ENCODE measurements at places on chromosomes 2 and 18.

- DNase-seq, result no peak
Observed at GRCh38 chr2:190469771-190470170, 61.6 kb downstream of the MFSD6 start.

DNA sequence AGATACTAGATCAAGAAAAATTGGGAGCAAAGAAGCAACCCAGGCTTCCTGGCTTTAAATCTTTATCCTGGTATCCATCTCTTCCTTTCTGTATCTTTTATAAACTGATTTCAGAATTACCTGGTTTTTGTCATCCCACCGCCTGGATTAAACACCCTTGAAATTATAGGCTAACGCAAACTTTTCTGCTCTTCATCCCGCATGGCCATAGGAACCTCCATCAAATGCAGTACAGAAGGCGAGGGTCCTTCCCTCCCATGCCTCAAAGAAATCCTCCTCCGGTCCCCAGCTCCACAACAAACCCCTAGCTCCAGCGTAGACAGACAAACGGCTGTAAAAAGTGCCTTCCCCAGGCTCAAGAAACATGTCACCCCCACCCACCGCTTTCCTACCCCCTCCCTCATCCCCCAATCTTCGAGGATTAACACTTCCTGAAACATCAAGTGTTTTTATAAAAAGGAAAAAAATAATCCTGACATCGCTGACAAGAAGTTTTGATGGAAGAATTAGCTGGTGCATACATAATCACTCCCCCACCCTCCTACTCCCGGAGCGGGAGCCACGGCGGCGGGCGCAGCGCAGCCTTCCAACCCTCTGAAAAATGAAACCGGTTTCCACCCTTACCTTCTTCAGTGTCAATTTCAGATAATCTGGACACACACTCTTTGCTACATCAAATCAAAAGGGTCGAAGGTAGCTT is 7.6 kb downstream of the DLX1 start:
- DNase-seq, result no peak

- no peak for DNase-seq
Observed at GRCh38 chr2:217971166-217971565, 31.6 kb downstream of the TNS1 start.

- DNase-seq, result no peak
Observed at GRCh38 chr2:236693531-236693930, 123.9 kb downstream of the ACKR3 start.

GRCh38 chr2:195563857-195564512 is 93.0 kb upstream of the SLC39A10 start:
- DNase-seq, result no peak

DNA sequence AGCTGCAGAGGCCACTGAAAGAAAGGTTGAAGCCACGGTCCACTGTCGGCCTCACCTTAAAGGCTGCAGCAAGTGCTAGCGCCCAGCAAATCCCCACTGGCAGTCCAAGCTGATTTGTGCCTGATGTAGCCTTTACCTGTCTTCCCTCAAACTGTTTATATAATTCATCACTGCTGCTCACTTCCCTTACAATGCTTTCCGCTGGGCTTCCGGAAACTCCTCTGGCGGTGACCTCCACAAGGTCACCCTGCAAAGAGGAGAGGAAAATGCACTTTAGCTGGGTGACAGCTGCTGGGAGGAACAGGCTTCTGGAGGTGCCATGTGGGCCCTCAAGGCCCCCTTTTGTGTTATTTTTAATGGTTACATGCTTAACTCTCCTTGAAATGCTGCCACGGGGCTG is 126.2 kb downstream of the CMPK2 start:
- DNase-seq, result no peak

DNA sequence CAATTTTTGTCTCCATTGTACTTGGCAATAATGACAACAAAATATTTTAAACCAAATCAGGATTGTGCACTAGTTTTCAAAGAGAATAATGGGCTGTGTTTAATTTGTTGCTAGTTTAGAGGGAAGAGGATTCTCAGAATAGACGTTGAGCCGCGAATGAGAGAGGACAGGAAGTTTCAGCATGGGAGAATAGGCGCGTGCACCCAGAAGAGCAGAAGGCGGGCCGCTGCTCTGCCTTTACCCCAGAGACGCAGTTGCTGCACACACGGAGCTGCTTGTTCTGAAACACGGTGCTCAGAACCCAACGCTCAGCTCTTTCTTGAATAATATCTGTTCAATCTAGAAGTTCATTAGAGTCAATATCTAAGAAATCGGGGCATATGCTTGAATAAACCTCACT is 223.4 kb downstream of the MYT1L start:
- no peak for DNase-seq

GRCh38 chr2:23689891-23690290 is 237.0 kb downstream of the ATAD2B start:
- DNase-seq, result no peak

DNA sequence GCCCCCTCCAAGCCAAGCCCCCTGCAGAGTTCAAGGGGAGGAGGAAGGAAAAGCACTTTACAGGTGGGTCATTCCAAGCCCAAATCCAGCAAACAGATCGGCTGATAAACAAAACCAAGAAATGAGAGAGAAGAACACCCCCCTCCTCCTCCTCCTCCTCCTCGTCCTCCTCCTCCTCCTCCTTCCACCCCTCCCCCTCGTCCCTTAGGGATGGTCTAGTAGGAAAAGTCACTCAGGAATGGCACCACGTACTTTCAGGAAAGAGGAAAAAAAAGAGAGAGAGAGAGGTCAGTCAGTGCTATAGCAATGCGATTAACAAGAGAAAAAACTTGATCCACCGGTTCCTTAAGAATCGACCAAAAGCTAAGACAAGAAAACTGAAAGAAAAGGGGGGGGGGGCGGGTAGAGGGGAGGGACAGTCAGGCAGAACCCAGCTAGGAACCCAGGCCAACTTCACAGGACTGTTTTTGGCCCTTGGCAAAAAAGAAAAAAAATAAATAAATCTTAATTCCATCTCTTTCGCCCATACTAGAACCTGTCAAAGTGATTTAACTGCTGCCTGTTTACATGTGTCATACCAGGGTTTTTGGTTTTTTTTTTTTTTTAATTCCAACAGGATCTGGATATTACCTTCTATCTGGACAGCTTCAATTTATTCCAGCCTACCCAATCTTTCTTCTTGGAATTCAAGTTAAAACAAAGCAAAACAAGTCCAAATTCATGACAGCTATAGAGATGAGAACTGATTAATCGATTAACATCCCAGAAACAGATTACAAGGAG is 906 bp downstream of the IKZF2 start:
- DNase-seq, result no peak

- no peak for DNase-seq
Observed at GRCh38 chr2:235278771-235279355, 215.0 kb upstream of the AGAP1 start.

DNA sequence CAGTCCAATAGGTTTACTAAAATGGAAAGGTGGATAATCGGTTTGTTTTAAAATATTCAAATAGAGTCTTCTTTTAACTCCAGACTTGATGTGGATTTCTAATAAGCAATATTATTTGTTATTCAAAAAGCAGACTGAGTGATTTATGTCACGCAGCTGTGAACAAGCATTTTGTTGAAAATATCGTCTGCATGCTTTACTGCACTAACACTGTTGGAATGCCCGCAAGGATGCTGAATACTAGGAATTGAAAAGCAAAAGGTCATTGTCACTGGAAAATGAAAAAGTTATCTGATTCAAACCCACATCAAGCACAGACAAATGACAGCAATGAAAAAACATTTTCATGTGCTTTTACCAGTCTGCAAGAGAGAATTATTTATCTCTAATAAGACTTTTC is 31.1 kb downstream of the CHN1 start:
- no peak for DNase-seq

GRCh38 chr2:240411261-240412160 is 24.0 kb upstream of the GPC1 start:
- no peak for DNase-seq

DNA sequence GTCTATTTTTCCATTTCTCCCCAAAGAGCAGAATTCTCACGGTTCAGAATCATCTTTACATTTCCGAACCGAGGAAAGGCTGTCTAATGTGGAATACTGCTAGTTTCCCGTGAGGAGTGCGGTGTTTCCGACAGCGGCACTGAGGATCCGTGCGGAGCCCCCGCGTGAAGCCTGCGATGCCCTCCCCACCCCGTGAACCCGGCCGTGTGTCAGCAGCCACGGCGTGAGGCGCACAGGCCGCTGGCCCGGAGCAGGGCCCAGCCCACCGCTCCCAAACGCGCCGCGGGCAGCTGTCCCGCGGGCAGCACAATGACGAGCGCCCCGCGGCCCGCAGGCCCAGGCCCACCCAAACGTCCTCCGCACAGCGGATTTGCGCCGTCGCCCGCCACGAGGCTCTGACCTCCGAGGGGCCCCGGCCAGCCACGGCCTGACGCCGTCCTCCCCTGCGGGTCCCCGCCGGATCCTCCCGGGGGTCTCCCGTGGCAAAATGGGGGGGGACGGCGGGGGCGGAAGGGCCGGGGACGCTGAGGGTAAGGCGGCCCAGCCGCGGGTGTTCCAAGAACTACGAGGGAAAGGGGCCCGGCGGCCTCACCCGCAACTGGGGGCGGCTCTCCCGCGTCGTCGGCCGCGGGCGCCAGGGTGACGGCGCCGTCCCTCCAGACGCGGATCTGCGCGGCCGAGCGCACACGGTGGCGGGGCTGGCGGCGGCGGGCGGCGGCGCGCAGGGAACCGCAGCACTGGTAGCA is 796 bp downstream of the SPIRE1 start:
- no peak for DNase-seq

- DNase-seq, result no peak
Observed at GRCh38 chr2:238945433-238946150, 97.7 kb downstream of the TWIST2 start.

DNA sequence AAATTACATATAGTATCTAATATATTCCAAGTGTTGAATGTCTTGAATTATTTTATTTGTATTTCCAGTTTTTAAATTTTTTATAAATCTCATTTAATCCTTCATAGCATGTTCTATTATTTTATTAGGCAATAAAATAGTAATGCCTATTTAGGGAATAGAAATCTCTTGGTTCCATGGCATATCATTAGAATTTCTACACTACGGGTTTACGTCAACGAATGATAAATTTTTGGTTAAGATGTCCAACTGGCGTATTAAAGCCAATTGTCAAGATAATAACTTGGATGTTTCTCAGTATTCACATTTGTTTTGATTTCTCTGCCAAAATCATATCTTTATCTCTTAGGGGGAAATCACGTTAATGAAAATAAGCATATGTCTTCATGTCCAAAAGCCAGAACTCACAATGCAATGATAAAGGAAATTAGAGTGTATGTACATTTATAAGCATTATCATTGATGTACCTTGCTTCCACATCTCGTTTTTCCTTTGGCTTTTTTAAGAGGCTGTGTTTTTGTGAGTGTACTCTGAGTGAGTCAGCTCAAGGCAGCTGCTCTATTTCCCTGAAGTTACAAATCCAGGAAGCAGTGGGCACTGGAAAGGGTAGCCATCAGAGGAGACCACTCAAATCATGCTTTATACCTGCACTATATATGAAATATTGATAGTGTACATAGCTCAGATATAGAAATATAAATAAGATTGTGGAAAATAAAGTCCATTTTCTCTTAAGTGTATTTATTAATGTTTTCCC is 115.8 kb upstream of the PDE1A start:
- DNase-seq, result no peak

GRCh38 chr18:70489986-70490933 is 201.4 kb downstream of the SOCS6 start:
- DNase-seq, result no peak

DNA sequence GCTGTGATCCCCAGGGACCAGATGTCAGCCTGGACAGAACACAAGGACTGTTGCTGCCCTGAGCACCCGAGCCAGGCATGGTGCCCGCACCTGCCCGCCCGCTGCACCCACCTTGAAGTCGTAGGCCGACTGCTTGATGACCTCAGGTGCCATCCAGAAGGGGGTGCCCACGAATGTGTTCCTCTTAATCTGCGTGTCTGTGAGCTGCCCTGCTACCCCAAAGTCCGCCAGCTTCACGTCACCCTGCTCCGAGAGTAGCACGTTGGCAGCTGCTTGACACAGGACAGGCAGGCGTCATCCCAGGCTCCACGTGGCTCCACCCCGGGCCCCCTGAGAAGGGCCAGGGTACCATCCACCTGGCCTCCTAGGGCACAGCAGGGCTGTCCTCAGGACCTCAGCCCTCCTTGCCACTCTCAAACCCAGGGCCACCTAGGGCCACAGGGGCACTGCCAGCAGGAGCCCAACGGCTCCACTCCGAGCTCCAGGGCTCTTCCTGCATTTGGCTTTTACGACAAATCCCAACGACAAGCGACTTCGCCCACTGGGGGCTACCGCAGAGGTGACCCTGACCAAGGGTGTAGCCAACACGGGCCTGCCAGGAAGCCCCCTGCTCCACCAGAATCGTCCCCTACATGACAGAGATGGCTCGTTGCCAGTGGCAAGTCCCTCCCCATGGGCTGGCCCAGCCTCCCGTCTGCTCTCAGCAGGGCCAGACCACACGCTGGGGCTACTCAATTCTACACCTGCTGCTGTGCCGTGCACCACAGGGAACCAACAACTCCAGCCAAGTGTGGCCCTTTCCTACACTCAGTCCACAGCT is 9.0 kb downstream of the STK25 start:
- DNase-seq, result no peak

GRCh38 chr2:179201869-179202268 is 62.8 kb downstream of the SESTD1 start:
- no peak for DNase-seq

- DNase-seq, result no peak
Observed at GRCh38 chr2:12334412-12334966, 382.2 kb upstream of the TRIB2 start.

DNA sequence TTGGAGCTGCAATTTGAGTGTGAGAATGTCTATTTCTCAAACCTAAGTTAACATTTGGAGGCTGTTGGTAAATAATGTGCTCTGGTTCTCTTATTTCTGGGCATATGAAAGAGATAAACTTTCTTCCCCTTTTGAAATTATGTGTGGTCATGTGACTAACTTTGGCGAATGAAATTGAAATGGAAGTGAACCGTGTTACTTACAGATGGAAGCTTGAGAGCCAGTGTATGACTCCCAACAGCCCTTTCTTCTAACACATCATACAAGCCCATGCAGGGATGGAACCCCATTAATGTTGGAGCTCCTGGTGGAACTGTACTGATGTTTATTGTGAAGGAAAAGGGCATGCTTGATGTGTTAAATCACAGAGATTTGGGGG is 725.8 kb downstream of the TSN start:
- DNase-seq, result no peak

DNA sequence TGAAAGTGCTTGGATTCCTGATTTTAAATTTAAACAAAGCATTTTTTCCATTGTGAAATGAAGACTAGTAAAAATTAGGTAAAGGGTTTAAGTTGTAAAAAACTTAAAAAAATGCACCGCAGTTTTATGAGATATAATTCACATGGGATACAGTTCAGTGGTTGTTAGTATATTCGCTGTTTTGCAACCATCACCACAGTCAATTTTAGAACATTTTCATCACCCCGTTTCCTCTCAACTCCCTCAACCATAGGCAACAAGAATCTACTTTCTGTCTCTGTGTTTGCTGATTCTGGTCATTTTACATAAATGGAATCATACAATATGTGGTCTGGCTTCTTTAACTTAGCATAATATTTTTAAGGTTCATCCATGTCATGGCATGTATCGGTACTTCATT is 4.0 kb downstream of the DGKD start:
- no peak for DNase-seq

DNA sequence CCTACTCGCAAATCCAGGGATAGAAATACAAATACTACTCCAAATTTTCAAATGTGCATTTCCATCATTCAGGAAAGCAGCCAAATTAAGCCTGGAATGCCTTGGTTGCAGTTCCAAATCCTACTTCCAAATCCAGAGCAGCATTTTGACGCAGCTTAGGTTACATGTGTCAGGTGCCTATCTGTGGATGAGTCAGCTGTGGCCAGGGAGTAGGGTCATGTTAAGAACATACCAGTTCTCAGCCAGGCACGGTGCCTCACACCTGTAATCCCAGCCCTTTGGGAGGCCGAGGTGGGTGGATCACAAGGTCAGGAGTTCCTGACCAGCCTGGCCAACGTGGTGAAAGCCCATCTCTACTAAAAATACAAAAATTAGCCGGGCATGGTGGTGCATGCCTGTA is 17.0 kb downstream of the SLC30A6 start:
- DNase-seq, result no peak

All from stimulated activated CD4-positive, alpha-beta T cell treated with anti-CD3 and anti-CD28 coated beads, Interleukin-1b, Interleukin-23, amount 100 ng/mL, for 1 hour (primary cell).